Activated CD4-positive, alpha-beta T cell treated with anti-CD3 and anti-CD28 coated beads for 48 hours (primary cell): ENCODE measurements at places on chromosomes 6 and 20.
A peak's percentile ranks its signal among the peaks of the same experiment; 100 is the strongest.

GRCh38 chr20:55667955-55668354, 337.4 kb downstream of the CBLN4 start:
- no peak for DNase-seq

GRCh38 chr20:64155258-64156135, 8.8 kb upstream of the MYT1 start:
- DNase-seq: no peak

- DNase-seq: no peak
These were observed 129.2 kb downstream of the UNC5CL start for GRCh38 chr6:40909811-40910210.

- DNase-seq: no peak
These were observed 20.1 kb upstream of the UTRN start for GRCh38 chr6:144265061-144265357.

DNA sequence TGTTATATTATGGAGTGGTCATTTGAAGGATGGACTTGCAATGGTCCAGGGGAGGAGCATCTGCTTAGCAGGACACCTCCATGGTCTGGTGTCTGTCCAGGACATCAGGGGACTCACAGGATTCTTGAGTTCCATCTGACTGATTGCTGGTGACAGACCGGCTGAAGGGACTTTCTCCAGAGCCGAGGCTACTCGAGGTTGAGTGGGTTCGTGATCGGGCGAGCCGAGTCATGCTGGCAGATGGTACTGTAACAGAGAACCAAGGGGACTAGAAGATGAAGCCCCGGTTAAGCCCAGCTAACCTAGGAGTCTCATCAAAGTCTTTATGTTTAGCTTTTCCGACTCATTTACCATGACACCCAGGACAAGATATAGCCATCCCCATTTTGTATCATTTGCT, 7.5 kb upstream of the SLA2 start:
- DNase-seq: no peak

DNA sequence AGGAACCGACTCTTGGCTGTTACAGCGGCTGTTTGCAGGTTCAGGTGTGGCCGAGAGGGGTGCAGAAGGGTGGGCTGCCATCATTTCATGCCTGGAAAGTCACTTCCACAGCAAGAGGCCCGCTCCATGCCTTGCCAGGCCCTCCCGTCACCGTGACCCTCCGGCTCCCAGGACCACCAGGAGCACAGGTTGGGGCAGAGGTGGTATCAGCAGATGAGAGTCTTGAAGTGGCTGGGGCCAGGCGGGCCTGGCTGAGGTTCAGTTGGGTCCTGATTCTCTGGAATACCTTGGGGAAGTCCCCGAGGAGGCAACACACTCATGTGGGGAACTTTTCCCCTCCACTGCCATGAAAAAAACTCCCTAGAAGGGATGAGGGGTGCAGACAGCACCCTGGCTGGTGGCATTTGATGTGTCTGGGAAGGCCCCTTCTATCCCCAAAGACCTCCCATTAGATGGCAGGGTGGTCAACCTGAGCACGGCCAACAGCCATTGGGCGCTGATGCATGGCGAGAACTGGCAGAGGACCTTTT, 34.2 kb upstream of the IRF4 start:
- DNase-seq: no peak

DNA sequence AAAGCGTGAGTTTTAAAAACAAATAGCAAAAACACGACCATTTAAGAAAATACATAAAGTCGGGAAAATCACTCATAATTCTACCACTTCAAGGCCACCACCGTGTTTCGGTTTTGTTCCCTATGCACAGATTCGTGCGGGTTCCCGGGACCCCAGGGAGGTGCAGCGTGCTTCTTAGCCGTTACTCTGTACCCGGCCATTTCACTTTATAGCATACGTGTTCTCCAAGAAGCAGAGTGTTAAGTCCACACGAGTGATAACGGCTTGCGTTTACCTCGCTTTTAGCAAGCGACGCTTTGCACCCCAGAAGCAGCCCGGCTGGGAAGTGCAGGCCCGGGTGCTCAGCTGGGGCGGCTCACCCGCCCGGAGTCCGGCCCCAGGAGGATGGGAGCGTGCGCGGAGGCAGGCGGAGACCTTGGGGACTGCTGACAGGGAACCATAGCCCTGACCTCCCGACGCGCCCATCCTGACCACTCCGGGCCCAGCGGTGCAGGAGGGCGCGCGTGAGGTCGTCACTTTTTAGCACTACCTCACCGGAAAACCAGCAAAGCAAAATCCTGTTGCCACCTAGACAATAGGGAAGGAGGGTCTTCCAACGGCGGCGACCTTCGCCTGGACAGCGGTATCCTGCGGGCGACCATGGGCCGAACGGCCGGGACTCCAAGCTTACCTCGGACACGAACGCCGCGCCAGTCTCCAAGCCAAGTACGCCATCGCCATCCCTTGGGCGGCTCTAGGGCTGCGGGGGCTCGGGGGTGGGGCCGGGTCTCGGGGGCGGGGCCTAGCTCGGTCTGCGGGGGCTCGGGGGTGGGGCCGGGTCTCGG, at the start of gene ECI2:
Gene ECI2 (minus strand): TSS at position 735 of the 824 bp plus-strand sequence. CDS start 15 bp downstream, at position 720.
- DNase-seq: peak; percentile 64

- DNase-seq: no peak
These were observed 4.2 kb upstream of the BLCAP start for GRCh38 chr20:37531856-37532255.

GRCh38 chr6:38067263-38067980, 247.9 kb downstream of the ZFAND3 start:
- DNase-seq: no peak

GRCh38 chr6:89690944-89691324, 52.4 kb upstream of the LYRM2 start:
- DNase-seq: no peak

- DNase-seq: no peak
These were observed 46.7 kb downstream of the TRERF1 start for GRCh38 chr6:42405021-42405420.

GRCh38 chr6:54846243-54846856, at the start of gene FAM83B:
TSS of gene FAM83B (plus strand) at chr6:54846771. CDS start at chr6:54870247, 23,476 bp downstream.
- DNase-seq: no peak

GRCh38 chr20:5135363-5136012, 8.7 kb downstream of the CDS2 start:
- DNase-seq: no peak

DNA sequence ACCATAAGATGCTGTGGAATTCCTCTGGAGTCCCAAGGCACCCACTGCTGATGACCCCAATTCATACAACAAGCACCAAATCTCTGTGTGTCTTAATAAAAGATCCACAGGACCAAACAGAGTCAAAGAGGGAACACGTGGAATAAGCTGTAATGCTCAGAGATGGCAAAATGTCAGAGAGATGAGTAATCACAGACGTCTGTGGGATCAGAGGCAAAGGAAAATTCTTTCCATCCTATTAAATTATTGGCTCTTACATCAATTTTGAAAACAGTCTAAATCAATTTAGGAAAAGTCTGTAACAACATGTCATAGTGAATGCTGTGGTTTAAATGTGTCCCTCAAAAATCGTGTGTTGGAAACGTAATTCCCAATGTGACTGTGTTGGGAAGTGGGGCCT, 17.5 kb upstream of the SAMD3 start:
- no peak for DNase-seq

DNA sequence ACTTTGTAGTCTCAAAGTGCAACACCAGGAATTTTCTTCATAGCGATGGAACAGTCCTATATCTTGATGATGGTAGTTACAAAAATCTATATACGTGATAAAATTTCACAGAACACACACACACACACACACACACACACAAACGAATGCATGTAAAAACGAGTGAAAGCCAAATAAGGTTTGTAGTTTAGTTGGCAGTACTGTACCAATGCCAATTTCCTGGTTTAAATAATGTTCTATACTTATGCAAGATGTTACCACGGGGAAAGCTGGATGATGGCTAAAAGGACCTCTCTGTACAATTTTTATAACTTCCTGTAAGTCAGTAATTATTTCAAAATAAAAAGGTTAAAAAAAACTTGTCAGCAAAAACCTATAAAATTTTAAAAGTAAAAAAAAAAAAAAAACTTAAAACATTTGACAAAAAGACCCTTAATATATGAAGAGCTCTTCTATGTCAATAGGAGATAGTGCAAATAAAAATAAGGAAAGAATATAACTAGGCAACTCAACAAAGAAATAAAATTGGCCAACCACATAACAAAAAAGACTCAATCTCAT, 37.6 kb downstream of the PDSS2 start:
- no peak for DNase-seq

GRCh38 chr20:48196486-48196885, 411.2 kb upstream of the SULF2 start:
- DNase-seq: no peak

DNA sequence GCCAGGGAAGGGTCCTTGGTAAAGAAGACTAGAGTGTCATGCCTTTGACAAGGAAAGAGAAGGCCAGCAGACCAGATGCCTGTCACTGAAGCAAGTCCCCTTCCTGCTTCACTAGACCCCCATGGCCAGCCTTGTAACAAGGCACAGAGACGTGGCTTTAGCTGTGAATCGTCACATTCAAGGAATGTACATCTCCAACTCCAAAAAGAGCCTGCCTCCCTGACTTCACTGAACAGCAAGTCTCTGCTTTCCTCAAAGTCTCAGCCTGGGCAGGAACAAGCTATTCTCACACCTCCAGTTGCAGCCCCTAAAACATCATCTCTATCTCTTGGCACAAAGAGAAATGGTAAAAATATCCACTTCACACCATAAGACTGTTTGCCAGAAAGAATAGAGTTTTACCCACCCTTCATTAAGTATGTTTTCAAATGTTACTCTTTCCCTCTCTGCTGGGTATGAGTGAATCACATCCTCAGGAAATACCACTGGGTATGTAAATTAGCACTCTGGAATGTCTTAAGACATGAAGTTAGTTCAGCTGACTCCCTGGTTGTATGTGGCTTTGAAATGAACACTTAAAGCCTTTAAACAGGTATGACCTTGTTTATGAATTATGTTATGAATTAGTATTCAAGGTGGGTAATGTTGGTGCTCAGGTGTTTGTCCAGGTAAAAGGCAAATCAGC, 46.4 kb upstream of the NT5E start:
- no peak for DNase-seq

DNA sequence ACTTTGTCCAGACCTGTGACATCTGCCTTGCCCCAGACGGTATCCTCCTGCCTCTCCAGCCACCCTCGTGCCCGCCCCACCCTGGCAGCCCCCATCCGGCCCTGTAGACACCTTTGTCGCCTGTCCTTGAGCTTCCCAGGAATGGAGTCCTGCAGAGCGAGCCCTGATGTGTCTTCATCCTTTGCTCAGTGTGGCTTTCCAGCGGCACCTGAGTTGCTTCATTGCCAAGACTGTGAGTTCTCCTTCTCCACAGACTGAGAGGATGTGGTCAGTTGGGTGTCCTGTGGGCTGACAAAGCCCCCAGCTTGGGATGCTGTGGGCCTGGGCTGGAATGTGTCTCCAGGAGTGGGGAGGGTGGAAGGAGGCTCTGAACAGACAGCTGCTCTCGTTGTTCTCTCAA, 1.7 kb upstream of the CST4 start:
- DNase-seq: no peak

DNA sequence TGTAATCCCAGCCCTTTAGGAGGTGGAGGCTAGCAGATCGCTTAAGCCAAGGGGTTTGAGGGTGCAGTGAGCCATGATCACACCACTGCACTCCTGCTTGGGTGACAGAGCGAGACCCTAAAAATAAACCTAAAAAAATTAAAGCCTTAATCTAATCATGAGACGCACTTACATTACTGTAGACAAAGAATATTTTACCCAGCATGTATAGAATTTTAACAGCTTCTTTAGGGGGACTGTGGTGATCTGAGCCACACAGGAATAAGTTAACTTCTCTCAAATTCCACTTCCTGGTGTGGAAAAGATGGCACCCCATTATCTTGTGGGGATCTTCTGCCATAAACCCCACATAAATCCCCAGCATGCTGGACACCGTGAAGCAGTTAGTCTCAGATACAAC, 2.3 kb upstream of the OOEP start:
- DNase-seq: no peak

- no peak for DNase-seq
These were observed 793 bp upstream of the FAM50B start for GRCh38 chr6:3848380-3848779.

DNA sequence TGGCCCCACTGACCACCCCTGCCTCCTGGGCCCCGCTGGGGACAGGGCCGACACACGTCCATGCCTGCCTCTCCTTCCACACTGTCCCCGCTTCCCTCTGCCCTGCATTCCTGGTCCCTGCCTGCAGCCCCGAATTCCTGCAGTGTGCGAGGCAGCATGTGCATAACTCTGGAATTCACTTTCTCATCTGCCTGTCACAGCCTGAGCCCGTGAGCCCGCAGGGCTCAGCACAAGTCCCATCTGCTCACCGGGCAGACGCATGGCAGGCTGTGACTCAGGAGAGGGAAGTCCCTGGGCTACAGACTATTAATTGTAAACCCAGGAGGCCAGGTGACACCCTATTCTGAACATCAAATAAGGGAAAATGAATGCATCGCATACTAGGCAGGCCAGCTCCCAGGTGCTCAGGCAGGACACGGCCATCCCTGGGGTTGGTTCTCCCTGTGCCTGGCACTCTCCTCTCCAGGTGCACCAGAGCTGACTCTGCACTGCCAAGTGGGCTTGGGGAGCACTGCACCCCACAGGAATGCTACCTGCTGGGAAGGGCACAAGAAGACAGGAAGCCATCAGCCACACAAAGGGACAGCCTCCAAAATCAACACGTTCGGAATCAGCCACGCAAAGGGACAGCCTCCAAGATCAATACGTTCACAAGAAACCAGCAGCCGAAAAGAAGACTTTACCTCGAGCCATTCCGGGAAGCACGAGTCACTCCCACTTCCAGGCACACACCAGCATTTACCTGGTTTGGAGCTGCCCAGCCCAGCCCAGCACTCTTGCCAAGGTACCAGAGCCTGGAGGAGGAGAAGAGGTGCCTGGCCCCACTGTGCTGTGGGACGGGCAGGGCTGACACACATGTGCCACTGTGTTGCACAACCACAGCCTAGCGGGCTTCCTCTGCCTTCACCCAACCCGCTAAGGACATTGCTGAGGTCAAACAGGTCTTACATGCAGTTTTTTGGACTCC, 65.9 kb downstream of the DLL1 start:
- no peak for DNase-seq

DNA sequence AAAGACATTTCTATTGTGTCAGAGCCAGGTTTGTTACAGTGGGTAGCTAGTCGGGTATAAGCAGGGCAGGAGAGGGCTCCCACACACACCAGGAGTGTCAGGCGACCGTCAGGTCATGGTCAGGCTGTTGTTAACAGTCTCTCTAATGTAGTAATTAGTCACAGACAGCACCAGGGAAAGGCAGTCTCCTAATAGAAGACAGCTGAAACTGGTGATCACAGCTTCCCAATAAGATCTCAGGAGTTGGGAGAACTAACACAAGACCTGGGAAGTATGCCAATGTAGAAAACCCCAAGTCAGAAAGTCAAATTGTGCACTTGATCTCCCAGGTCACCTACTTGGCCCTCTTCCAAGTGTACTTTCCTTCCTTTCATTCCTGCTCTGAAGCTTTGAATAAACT, 53.0 kb upstream of the GPR6 start:
- no peak for DNase-seq

DNA sequence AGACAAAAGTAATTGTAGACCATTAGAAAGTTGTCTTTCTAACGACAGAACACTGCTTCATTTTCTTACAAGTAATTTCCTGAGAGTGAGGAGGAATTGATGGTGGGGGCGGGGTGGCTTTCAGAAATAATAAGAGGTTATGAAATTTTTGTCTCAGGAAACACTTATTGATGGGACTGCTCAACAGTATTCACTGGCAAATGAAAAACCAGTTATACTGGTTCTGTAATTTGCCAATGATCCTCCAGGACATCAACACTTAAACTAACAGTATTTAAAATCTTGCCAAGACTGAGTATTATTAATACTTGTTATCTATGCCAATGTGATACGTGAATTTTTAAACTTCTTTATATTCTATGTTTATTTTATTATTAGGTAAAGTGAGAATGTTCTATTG, 41.8 kb upstream of the FUT9 start:
- no peak for DNase-seq

GRCh38 chr20:1267809-1268374, 1.8 kb downstream of the SNPH start:
- no peak for DNase-seq
